RCC 7860 (cell line): ENCODE measurements at places on chromosomes 3 and 15.

- DNase-seq, result no peak
Measured at GRCh38 chr3:159488602-159489001, 500.0 kb upstream of the IL12A start.

- DNase-seq, result no peak
Measured at GRCh38 chr3:71893702-71894479, 108.9 kb upstream of the PROK2 start.

DNA sequence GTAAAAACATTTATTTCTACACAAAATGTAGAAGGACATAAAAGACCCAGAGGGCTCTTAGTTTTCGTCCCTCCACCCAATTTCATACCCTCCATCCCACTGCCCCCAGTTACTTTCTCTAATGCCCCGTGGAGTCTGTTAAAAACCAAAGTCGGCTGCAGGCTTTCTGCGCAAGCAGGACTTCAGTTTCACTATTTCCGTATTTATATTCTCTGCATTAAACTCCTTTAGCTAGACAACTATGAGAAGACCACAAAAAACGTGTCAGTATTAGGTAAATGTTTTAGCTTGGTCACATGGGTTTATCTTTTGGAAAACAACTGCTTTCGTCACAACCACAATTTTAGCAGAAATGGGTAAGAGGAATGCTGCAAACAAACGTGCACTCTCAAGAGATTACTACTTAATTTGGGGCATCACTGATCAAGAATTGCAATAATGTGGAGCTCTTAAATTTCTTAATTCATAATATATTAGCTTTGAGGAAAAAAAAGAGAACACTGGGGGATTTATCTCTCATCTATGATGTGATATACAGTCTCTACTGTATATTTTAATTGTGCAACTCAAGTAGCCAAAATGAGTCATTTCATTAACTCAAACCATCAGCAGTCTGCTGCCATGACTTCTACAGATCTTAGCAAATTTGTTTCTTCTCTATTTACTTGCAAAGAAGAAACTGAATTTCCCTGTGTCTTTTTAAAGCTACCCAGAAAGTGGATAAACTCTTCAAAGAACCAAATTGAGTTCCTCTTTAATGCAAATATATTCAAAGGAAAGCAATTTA lies 740 bp upstream of the NSMCE3 start:
- no peak for DNase-seq

- DNase-seq, result no peak
Measured at GRCh38 chr15:98937413-98938104, 70.0 kb downstream of the PGPEP1L start.

DNA sequence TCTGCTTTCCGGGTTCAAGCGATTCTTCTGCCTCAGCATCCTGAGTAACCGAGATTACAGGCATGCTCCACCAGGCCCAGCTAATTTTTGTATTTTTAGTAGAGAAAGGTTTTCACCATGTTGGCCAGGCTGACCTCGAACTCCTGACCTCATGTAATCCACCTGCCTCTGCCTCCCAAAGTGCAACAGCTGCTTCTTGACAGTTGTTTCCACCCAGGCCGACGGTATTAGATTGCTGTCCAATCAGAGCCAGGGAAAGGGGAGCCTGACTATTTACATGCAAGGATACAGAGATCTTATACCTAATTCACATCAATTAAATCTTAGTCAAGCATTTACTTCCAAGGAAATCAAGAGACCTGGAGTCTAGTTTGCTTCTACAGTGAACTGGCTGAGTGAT lies 4.0 kb upstream of the CAPN3 start:
- DNase-seq, result no peak

DNA sequence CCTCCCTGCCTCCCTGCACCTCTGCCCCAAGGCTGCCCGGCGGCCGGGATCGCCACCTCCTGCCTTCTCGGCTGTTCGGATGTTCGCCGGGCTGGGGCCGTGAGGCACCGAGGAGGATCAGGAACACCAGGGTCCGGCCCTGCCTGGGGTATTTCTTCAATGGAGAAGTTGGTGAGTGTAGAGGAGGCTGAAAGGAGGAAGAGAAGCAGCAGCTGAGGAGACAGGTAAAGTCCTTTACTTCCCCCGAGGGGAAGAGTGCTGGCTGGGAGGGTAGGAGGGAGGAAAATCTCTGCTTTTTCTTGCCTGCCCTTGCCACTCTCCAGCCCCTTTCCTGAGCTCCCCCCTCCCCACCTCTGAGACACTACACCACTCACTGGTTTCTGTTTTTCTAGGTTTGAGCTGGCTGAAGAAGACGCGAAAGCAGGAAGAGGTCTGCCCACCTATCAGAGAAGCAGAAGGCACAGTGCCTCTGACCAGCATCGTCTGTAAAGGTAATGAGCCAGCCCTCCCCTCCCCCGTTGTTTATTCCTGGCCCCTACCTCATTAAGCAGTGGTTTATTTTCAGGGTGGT lies 519 bp downstream of the ASB7 start:
- peak; percentile 14 for DNase-seq

- no peak for DNase-seq
Measured at GRCh38 chr3:184590795-184591194, 29.2 kb downstream of the EPHB3 start.

- peak; percentile 26 for DNase-seq
Measured at GRCh38 chr15:73560501-73561117, 72.6 kb downstream of the NPTN start.

DNA sequence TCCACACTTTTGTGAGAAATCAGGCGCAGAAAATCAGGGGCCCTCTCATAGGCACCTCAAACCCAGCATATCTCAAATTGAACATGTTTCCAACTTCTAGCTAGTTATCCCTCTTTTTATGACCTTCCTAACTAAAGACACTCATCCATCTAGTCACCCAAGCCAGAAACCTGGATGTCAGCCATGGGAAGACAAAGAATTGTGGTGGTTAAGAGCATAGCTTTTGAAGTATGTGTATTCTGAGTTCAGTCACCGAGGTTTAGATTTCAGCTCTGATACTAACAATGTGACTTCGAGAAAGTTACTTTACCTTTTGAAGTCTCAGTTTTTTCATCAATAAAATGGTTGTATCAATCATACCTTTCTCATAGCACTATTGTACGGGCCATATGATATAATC lies 495.5 kb downstream of the NLGN1 start:
- DNase-seq, result peak; percentile 87

DNA sequence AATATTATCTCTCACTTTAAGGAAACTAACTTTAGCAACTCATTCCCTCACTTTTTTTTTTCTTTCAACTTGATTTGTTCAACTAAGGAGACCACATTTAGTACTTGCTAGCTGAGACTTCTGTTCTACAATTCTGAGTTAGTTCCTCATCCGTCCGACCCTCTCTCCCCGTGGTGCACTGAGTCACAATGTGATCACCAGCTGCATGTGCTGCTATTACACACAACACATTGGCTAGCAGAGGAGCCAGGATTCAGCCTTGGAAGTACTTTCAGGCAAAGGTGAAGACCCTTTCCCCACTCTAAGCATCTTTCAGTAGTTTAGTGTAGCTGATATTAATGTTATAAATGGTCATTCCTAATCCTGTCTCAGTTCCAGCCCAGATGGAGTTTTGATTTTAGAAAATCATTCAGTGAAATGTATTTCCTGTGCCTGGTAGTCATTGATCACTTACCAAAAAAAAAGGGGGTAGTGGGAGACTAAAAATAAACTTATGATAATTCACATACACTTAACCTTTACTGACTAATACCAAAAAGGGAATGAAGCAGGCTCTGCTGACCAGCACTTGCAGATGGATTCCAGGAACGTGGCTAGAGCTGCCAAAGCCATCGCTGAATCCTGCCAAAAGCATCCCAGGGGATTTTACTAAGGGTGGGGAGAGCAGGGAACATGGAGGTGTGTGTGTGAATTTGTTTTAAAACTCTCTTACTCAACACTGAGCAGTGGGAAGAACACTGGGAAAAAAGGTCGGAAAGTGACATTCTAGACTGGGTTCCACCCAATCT lies 424.8 kb downstream of the LPP start:
- peak; percentile 47 for DNase-seq

DNA sequence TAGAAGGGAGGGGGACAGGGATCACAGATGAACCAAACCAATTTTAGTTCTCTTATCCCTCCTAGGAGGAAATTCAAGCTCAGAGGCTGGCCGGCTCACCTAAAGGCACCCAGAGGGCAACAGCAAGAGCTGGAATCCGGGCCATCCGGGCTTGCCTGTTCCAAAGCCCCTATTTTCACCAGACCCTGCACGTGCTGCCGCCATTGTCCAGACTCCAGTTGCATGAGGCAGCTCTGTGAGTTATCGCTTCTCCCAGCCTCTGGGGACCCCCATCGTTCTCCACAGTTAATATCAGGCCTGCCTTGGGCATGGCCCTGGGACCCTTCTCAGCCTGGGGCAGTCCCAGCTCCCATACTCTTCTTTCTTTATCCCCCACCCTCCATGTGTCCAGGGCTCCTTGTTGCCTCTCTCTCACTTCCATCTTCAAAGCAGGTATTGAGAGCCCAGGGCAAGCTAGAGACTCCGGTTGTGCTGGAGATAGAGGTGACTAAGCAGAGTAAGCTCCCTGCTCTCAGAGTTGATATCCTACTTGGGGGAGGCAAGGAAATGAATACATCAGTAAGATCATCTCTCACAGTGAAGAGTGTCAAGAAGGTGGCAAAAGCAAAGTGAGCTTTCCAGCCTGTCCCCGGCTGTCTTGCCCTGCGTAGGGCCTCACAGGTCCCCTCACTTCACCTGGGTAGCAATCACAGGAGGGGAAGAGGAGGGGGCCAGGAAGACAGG lies 322.8 kb downstream of the UACA start:
- DNase-seq, result no peak

DNA sequence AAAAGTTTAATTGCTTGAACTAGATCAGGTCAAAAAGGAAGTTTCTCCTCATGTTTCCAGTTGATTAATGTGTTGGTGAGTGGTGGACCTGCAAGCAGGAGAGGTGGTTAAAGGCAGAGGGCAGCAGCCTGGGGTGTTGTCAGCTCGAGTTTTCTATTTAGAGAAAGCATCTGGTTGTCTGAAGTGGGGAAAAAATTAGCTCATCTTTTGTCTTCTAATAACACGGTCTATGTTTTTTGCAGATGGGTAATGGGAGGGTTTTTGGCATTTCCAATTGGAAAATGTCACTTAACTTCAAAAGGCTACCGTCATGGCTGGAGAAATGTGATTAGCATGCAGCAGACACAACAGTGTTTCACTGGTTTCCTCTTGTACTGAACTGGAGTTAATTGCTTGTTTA lies 122.6 kb downstream of the ITPR1 start:
- no peak for DNase-seq

- no peak for DNase-seq
Measured at GRCh38 chr15:70343961-70344621, 246.4 kb upstream of the TLE3 start.
